Kidney epithelial cell (primary cell): ENCODE measurements at places on chromosomes 13 and 19. TPM values are rescaled to one million over a fixed set of nuclear protein-coding genes. Genes with fewer than 3 reads are reported as not detected.

GRCh38 chr19:311813-312261 is 20.6 kb upstream of the PLPP2 start:
- no peak for DNase-seq

GRCh38 chr13:43522788-43523187 is 264.0 kb downstream of the ENOX1 start:
- no peak for DNase-seq

GRCh38 chr13:48682436-48682835 is 28.7 kb downstream of the CYSLTR2 start:
- no peak for DNase-seq

- no peak for DNase-seq
These were observed 12.8 kb upstream of the SELENOW start for GRCh38 chr19:47765523-47766358.

DNA sequence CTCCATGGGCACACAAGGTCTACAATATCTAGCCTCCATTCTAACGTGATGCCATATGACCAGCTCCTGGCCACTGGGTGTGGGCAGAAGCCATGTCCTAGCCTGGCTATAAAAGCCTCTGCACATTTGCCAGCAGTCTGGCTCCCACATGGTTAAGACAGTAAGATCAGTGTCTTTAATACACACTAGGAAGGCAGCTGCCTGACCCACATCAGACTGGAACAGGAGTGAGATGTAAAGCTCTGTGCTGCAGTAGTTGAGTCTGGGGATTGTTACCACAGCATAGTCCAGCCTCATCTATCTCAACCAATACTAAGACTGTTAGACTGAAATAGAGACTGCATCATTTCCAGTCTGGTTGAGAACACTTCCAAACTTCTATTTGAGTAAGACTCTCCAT is 533.1 kb downstream of the IRS2 start:
- no peak for DNase-seq

DNA sequence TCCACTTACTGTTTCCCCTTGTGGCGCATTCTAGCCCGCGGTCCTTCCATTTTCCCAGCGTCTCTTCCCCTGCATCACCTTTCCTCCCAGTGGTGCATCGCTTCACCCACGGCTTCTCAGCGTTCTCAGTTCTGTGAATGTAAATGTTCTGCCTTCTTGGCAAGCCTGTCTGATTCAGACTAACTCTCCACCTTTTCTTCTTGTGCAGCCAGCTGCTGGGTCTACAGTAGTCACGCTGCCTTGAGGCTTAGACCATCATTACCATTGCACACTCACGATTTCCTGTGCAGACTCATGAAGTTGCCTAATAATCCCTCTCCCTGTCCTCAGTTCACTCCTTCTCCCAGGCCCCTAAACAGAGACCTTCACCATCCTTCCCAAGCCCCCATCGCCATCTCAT is 75.0 kb downstream of the DHRS12 start:
- no peak for DNase-seq

- no peak for DNase-seq
These were observed 3.0 kb downstream of the LENG8 start for GRCh38 chr19:54451997-54452396.

DNA sequence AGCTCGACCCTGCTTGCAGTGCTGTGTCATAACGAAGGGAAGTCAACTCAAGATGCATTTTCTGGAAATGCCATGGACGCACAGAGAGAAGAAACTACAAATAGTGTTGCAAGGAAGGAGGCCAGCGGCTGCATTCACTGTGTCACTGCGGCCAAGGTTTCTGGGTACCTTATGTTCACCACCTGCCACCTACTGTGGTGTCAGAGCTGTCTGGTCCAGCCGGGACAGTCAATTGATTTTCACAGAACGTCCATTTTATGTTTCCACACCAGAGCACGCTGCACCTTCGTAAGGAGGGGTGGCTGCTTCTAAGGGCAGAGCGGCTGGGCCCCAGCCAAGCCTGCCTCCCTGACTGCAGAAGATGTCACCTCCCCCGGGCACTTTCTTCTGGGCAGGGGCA is 17.7 kb downstream of the TSHZ3 start:
- no peak for DNase-seq

- DNase-seq, result no peak
These were observed 1.4 kb downstream of the SPACA6 start for GRCh38 chr19:51694318-51695085.

DNA sequence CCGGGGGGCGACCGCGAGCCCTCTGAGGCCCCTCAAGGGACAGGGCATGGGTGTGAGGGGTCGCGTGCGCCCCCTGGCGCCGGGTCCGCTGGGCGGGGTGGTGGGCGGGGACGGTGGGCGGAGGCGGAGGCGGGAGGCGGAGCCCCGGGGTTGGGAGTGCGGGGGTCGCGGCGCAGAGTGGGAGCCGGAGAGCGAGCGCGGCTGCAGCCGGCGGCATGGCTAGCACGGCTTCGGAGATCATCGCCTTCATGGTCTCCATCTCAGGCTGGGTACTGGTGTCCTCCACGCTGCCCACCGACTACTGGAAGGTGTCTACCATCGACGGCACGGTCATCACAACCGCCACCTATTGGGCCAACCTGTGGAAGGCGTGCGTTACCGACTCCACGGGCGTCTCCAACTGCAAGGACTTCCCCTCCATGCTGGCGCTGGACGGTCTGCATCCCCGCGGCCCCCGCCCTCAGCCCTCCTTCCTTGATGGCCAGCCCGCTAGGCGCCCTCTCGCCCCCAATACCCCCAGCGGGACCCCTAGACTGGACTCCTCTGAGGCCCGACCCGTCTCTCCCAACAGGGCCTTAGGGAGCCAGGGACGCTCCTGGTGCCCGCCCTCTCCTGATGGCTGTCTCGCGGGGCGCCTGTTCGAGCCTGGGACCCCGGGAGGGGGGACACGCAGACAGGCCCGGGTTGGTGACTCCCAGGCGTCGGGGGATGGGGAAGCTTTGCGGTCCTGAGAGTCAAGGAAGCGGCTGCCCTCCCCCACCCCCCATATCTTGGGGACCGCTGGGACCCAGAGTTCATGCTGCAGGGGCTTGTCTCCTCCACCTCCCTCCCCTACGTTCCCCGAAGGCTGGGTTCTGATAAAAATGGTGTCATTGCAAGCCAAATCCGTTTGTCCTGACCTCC is at the start of gene CLDN10:
Gene CLDN10, plus strand, starts transcription at position 182 of the 903 bp plus-strand sequence. Its CDS starts 34 bp downstream, at position 216.
- DNase-seq, result no peak

DNA sequence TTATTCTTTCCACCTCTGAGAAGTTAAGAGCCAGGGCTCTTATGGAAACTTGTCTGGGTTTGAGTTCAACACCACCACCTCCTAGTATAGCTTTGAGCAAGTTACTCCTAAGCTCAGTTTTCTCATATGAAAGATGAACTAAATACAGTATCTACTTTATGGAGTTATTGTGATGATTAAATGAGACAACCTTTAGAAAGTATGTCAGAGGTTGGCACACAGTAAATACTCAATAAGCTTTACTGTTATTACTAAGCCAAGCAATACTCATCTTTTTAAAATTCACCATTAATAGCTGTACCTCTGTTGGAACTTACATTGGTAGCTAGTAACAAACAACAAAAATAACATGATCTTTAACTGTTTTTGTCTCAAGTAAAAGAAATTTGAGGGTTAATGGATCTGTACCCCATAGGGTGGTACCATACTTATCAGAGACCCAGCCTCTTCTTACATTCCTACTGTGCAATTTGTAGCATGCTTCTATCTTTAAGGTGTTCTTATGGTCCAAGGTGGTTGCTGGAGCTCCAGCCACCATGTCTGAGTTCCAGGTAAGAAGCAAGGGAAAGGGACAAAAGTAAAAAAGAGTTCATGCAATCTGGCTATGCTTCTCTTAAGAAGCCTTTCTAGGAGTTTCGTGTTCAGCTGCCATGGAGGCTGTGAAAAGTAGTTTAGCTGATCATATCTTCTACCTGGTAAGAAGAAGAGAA is 24.1 kb upstream of the NDFIP2 start:
- DNase-seq, result no peak

- no peak for DNase-seq
These were observed 362.4 kb downstream of the DIAPH3 start for GRCh38 chr13:59801107-59801880.

GRCh38 chr13:110463871-110464510 is 97.5 kb downstream of the RAB20 start:
- no peak for DNase-seq

GRCh38 chr13:68304286-68304893 is 1074.3 kb upstream of the PCDH9 start:
- DNase-seq, result peak; percentile 7

MCEMP1 gene
- total RNA-seq, result not detected in 2 replicates

TMC4 gene
- 22.0 and 33.9 TPM in 2 replicates for total RNA-seq
